ENCODE measurements at places on chromosomes 12 and 14.

GRCh38 chr14:94601884-94602391 is 10.3 kb upstream of the SERPINA3 start:
- no peak for DNase-seq

DNA sequence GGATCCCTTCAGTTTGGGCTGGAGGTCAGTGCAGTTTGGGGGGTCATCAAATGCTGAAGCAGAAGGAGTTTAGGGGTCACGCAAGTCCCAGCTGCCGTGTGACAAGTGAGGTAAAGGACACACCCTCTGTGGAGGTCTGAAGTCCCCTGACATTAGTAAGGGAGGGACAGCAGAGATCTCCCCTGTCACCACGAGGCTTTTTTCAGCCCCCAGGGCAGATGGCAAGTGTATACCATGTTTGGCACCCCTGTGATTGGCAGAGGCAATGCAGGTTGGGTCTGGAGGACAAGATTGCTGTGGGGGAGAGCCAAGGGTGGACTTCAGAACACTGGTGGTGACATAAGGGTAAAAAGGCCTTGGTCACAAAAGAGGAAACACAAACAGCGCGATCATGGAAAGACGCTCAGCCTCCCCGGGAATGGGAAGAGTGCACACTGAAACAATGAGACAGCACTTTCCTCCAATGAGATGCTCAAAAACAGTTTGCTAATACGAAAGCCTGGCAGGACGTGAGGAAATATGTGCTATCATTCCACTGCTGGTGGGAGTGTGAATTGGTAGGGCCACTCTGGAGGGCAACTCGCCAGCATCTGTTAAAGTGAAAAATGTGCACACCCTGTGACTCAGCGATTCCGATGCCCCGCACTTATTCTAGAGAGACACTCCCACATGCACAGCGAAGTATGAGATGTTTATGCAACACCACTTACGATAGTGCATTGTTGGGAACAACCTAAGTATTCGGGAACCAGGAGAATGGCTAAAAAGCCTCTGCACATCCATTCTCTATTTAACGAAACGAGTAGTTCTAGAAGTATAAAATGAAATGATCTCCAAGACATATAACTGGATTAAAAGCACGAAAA is 14.4 kb upstream of the CD27 start:
- no peak for DNase-seq

GRCh38 chr14:101878211-101878821 is 86.1 kb upstream of the DYNC1H1 start:
- no peak for DNase-seq

GRCh38 chr12:572532-572899 is 90.7 kb downstream of the NINJ2 start:
- DNase-seq: no peak

DNA sequence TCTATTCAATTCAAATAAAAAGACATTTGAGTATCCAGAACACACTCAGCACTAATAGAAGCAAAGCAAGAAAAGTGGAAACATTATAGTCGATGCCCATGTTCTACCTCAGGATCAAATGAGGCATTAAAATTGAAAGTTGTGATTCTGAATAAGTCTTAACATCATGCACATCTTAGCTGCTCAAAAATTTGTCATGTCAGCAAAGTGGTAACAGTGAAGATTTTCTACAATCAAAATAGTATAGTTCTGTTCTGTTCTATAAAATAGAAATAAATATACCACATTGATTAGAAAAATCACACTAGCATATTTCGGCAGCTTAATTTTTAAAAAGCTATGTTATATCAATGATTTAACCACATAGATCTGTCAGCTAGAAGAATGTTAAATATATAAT is 74.7 kb downstream of the ERGIC2 start:
- DNase-seq: no peak

Measured in NCI-H1930 (cell line).